ENCODE measurements at places on chromosomes 5 and 9.

DNA sequence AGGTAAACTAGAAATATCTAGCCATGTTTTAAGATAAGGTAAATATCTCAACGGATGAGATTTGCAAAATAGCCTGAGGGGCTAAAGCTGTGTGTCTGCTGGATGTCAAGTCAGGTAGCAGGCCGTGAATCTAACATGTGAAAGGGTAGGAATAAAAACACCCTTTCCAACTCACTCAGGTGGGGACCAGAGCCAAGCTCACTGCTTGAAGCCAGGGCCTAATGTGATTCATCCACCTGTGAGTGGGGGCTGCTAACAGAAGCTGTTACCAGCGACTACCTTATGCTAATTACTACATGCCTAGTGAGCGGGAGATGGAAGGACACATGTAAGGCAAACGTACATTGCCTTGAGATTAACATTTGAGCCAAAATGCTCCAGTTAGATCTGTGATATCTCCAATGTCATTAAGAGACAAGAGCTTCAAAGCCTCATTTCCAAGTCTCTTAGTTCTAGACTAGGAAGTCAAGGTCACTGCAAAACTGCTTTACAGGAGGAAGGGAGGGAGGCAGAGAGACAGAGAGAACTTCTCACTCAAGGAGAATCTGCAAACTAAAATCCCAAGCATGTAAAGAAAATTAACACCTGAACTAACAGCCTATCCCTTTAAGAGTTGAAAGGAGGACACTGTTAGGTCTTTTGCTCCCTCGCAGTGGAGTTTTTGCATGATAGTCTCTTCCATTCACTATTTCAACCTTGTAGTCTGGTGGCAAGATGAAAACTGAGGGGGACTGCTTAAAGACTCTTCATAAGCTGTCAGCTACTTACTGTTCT, 141.6 kb upstream of the RPS23 start:
- DNase-seq: no peak

GRCh38 chr9:89740722-89741121, 135.9 kb downstream of the GADD45G start:
- DNase-seq: no peak

DNA sequence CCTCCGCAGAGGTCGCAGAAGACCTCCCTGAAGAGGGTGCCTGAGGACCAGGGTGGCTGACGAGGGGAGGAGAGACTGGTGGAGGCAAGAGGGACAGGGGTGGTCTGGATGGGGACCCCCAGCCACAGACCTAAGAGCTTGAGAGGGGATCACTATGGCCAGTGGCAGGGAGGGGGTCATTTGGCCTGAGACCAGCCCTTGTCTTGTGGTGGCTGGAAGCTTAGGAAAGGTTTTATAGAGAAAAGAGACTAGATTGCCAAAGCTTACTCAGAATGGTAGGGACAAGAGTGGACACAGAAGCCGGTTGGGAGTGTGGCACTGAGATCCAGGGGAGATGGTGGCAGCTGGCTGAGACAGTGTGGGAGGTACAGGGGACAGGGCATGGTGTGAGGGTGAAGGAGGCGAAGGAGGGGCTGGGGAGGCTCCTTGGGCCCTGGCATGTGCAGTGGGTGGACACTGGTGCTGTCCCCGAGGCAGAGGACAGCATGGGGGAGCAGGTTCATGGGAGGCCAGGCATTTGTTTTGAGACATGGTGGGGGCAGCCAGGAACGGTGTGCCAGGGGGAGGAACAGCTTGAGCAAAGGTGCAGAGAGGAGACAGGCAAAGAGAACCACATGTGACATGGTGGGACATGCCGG, 123.0 kb downstream of the C9orf50 start:
- no peak for DNase-seq

GRCh38 chr5:74030371-74030770, 404.4 kb downstream of the ARHGEF28 start:
- no peak for DNase-seq

- DNase-seq: no peak
Measured at GRCh38 chr9:92605224-92605623, 64.7 kb downstream of the IPPK start.
